Fibroblast of lung (primary cell): ENCODE measurements at places on chromosomes 1 and 21. TPM values are rescaled to one million over a fixed set of nuclear protein-coding genes. Genes with fewer than 3 reads are reported as not detected.

The CD34 gene
- total RNA-seq = under 0.01 and 0.26 TPM in 2 replicates

GRCh38 chr1:53642215-53642555, 96.8 kb downstream of the GLIS1 start:
- H3K27me3 ChIP-seq = peaks cover 8% of the 10 kb centered on the region
- no peak overlapping the region for H3K4me3 ChIP-seq
- DNase-seq = no peak
- H3K27ac ChIP-seq = no peak overlapping the region
- H3K36me3 ChIP-seq = no peaks in the 10 kb centered on the region

- DNase-seq = no peak
- H3K27me3 ChIP-seq = peaks cover 27% of the 10 kb centered on the region
- no peak overlapping the region for H3K4me3 ChIP-seq
- H3K27ac ChIP-seq = no peak overlapping the region
- H3K4me1 ChIP-seq = no peaks in the 10 kb centered on the region
Observed at GRCh38 chr1:28813931-28814465, 2.0 kb downstream of the OPRD1 start.

DNA sequence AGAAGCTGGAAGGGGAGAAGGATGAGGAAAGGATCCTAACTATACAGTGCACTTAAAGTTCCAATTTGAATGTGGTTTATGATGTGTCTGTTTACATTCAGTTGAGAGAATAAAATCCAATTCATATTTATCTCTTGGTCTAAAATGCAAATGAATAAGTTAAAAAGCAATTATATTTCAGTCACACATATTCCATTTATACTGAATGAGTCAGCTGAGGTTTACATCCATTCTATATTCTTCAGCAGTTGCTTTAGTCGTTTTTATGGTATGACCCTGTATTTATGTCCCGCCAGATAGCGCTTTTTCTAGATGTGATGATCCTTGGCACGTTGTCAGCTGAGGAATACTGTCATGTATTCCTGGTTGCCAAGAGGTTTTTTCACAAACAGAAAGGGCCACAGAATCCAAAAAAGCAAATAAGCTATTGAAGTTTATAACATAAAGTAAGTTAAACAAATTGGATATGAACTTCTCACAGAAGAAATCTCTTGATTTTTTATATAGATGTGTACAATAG, 866.2 kb downstream of the NCAM2 start:
- H3K36me3 ChIP-seq = no peaks in the 10 kb centered on the region
- no peaks in the 10 kb centered on the region for H3K4me1 ChIP-seq
- no peak overlapping the region for H3K27ac ChIP-seq
- peak; percentile 25 for DNase-seq
- no peak overlapping the region for H3K4me3 ChIP-seq

DNA sequence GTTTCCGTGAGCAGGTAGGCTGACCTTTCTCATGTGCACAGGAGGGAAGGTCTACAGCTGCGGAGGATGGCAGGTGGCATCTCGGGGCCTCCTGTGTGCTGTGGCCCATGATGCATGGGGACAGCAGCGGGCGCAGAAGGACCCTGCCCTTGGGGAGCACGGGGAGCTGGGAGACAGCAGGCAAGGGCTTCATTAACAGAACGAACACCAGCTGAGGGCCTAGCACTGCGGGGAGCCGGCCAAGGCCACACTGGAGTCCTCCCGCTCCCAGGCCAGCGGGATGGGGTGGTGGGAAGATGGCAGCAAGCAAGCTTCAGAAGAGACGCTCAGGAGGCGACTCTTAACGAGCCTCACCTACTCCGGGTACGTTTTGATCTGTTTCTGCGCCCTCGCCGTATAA, 66.6 kb downstream of the SCCPDH start:
- H3K27me3 ChIP-seq = no peaks in the 10 kb centered on the region
- no peaks in the 10 kb centered on the region for H3K36me3 ChIP-seq
- H3K4me1 ChIP-seq = peaks cover 3% of the 10 kb centered on the region
- no peak for DNase-seq
- no peak overlapping the region for H3K27ac ChIP-seq

DNA sequence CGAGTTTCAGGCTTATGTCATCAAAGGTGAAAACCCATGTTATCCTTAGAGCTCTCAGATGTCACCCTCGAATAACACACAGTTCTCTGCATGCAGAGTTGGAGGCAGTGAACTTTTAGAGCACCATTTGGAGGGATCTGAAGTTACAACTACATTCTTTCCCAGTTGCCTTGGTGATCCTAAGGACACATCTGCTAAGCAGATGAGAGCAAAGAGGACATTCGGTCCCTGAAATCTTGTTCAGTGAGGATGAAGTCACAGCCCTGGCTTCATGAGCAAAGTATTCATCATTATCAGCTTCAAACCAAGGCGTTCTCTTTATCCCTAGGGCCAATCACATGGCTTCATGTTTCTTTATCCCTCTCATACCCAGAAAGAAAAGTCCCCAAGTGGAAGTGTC, 23.1 kb upstream of the MCOLN2 start:
- no peak for DNase-seq
- H3K27me3 ChIP-seq = no peaks in the 10 kb centered on the region
- no peak overlapping the region for H3K4me3 ChIP-seq
- no peaks in the 10 kb centered on the region for H3K36me3 ChIP-seq
